Dorsolateral prefrontal cortex (tissue), 122 donors: ENCODE measurements at places on chromosomes 13 and 19.

DNA sequence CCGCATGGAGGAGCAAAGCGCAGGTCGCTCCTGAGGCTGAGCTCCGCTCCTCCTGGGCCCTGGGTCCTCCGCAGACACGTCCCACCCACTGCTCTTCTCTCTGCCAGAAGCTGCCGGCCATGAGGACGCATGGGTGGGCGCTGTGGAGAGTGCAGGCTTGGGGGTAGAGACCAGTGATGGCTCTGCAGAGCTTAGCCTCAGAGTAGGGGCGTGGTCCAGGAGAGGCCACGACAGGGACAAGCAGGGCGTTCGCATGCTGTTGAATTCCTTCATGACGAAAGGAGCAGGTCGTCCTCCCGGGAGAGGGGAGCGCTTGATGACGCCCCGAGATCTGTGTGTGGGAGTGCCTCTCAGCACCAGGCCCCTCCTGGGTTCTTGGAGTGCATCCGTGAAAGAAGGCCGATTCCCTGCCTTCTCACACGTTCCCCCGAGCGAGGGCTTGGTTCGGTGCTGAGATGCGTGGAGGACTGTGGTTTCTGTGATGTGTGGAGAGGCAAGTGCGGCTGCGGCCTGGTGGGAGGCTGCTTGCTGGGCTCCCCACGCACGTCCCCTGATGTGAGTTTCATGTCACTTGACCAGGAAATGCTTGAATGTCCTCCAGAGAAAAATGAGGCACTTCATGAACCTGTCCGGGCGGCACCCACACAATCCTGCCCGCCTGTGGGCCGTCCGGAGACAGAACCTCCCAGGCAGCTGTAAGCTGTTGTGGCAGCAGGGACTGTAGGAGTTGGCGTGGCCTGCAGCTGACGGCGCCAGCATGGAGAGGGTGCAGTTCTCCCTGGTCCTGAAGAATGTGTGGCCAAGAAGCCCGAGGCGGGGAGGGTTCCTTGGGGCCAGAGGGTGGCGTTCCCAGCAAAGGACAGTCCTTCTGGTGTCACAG is 4.5 kb downstream of the SF3A2 start:
- no peak for DNase-seq

- DNase-seq: no peak
These were observed 16.8 kb downstream of the SLAIN1 start for GRCh38 chr13:77714119-77714755.

DNA sequence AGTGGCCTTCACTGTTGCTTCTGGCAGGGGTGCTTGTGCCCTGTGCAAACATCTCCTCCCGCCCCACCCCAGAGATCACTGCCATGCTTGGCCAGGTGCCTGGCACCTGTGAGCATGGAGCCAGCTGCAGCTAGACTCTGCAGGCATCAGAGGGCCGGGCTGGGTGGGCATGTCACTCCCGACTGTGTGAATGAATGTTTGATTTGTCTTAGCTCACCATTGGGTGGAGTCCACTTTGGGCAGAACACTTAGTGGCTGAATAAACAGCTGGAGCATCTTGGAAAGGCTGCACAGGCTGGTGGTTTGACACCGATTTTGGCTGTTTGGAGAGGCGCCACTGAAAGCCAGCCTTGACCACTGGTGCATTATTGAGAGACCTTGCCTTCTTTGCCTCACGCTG is 267.3 kb downstream of the DLEU7 start:
- DNase-seq: no peak

GRCh38 chr13:114099918-114100445 is 32.4 kb downstream of the RASA3 start:
- peak; percentile 36 for DNase-seq

DNA sequence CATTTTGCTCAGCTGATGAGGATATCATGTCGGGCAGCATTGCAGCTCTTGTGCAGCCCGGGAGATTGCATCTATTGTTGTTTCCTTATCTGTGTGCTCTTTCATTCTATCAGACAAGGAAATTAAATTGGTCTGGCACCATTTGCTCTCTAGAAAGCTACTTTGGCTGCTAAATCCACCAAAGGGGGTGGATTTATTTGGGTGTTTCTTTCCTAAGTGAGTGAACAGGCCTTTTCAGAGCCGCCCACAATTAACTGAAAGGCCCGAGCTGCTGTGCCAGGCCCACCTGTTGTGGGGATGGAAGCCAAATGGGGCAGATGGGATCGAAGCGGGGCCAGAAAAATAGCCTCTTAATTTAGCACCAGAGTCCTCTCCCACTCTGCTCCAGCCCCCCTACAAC is 99.4 kb downstream of the DNAJC15 start:
- DNase-seq: no peak

- no peak for DNase-seq
These were observed 554.5 kb downstream of the PCDH9 start for GRCh38 chr13:66675620-66676019.

- no peak for DNase-seq
These were observed 24.8 kb upstream of the PLA2G4C start for GRCh38 chr19:48135411-48135810.

DNA sequence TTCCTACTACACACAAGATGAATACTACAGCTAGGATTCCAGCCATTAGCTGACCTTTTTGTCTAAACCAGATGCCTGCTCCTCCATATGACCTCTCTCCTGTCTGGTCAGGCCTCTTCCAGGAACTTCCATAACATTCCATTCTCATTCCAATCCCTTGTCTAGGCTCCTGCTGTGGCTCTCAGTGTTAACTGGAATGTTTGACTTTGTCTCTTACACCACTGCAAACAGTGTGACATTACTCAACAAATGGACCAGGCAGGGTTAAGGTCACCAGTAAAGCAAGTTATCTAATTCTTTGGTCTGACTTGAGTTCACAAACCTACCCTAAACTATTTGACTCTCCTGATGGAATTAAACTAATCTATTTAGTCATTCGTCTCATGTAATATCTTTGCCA is 2.1 kb upstream of the GPC6 start:
- DNase-seq: no peak

DNA sequence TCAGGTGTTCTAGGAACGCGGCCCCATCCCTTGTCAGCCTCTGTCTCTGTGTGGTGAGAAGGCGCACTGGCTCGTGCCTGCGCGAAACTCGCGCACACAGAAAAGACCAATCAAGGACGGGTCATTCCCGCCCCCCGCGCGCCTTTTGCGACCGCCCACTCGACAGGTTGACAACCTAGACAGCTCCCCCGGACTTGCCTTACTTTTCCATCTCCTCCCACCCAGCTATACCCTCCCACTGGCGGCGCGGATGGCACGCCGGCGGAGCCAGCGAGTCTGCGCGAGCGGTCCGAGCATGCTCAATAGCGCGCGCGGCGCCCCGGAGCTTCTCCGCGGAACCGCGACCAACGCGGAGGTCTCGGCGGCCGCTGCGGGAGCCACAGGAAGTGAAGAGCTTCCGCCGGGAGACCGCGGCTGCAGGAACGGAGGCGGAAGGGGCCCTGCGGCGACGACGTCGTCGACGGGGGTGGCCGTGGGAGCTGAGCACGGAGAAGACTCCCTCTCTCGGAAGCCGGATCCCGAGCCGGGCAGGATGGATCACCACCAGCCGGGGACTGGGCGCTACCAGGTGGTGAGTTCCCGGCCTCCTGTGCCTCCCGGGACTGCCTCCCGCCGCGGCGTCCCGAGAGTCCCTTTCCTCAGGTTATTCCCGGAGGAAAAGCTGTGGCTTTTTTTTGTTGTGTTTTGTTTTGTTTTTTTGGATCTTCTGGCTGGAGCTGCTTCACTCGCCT is at the start of gene NDFIP2:
NDFIP2 (plus strand) TSS at position 202 of the 731 bp plus-strand sequence; CDS start at position 251, 49 bp downstream.
- DNase-seq: peak; percentile 93

GRCh38 chr13:69657676-69658075 is 449.9 kb upstream of the ATXN8OS start:
- no peak for DNase-seq

DNA sequence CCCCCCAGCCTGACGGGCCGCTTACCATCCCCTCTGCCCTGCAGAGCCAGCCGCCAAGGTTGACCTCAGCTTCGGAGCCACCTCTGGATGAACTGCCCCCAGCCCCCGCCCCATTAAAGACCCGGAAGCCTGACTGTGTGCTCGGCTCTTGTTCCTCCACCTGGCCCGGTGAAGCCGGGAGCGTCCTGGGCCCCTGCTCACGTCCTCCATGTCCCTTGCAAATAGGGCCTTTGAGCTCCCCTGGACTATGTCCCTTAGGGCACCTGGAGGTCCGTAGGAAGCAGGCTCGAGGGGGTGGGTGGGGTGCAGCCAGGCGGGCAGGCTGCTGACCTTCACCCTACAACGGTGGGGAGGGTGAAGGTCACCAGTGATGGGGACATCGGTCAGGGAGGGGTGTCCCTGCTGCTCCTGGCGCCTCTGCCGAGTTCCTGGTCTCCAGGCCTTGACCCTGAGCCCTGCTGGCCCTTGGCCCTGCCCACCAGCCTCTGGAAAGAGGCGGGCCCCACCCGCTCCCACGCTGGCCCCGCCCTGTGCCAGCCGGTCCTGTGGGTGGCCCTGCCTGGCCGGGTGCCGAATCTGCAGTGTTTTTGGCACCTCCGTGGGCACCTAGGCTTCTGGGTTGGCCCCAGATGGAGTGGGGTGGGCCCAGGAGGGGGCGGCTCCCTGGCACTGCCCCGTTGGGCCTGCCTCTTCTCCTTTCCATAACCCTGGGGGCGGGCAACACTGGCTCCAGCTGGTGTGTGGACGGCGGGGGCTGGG is 3.3 kb downstream of the ATP5F1D start:
- DNase-seq: no peak

GRCh38 chr19:49801966-49802661 is 11.0 kb downstream of the FUZ start:
- peak; percentile 97 for DNase-seq

- no peak for DNase-seq
These were observed 4.1 kb downstream of the C19orf33 start for GRCh38 chr19:38308006-38308766.

- no peak for DNase-seq
These were observed 112.1 kb downstream of the RAB20 start for GRCh38 chr13:110449219-110450015.

DNA sequence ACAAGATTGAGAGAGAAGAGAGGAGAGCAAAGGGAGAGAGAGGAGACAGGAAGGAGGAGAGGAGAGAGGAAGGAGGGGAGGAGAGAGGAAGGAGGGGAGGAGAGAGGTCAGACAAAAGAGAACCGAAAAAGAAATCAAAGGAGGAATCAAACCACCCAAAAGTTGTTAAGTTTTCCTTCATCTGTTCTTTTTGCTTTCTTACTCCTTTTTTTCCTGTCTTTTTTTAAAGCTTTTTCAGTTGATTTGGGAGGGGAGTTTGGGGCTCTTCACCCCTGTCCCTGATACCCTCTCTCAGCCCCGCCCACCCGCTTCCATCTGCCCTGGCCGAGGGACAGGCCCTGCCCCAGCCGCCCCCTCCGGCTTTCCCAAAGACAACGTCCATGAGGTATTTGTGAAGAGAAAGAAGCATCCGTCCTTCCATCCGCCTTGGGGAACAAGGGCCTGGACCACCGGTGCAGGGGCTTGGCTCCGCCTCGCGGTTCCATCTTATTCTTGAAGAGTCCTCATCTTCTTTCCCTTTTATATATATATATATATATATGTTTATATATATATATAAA is 13.3 kb downstream of the ZNF574 start:
- no peak for DNase-seq

DNA sequence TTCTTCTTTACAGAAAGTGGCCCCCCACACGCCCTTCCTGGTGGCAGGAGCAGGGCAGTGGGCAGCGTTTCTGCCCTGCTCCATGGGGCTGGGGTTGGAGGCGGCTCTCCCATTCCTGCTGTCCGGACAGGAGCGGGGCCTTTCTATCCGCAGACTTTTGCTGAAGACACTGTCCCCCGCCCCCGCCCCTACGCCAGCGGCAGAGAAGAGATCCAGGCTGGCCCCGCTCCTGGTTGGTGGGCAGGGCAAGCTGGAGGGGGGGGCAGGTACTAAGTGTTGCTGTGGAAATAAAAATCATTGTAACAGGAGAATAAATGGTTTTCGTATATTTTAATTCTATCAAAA is 81.7 kb downstream of the ZNF429 start:
- peak; percentile 43 for DNase-seq

GRCh38 chr13:113746143-113746525 is 12.9 kb upstream of the TMEM255B start:
- DNase-seq: no peak

- DNase-seq: no peak
These were observed 15.8 kb downstream of the MRPS31 start for GRCh38 chr13:40755082-40755700.

DNA sequence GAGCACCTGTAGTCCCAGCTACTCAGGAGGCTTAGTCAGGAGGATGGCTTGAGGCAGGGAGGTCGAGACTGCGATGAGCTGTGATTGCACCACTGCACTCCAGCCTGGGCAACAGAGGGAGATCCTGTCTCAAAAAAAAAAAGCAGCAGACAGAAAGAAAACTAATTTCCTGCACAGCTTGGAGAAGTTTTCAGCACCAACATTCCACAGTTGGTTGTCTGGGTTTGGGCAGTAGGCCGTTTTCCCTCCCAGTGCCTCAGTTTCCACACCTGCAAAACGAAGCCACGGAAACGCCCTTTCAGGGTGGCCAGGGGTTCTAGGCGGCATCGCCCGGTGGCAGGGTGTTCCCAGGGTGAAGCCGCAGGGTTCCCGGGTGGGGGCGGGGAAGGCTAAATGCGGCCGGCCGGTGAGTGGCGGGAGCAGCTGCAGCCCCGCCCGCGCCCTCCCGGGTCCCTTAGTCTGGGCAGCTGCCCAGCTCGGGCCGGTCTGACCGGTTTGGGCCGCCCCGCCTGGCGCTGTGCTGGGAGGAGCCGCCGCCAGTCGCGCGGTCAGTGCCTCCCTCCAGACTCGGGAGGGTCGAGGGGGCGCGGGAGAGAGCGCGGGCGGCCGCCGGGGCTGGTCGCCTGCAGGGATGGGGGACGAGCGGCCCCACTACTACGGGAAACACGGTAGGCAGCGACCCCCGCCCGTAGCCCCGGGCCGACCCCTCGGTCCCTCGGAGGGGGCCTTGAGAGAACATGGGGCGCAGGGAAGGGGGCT is at the start of gene SLC44A2:
SLC44A2 (plus strand) TSS at position 551 of the 759 bp plus-strand sequence; CDS start at position 632, 81 bp downstream.
- peak; percentile 79 for DNase-seq

DNA sequence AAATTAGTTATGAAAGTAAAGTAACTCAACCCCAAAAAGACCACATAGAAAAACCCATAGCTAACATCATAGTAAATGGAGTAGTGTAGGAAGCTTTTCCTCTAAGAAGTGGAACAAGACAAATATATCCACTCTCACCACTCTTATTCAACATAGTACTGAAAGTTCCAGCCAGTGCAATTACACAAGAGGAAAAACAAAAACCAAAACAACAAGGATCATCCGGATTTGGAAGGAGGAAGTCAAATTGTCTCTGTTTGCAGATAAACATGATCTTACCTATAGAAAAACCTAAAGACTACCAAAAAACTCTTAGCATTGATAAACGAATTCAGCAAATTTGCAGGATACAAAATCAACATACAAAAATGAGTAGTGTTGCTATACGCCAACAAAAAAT is 8.5 kb upstream of the SIGLEC8 start:
- DNase-seq: no peak
